ENCODE measurements at places on chromosomes 5 and 9.

DNA sequence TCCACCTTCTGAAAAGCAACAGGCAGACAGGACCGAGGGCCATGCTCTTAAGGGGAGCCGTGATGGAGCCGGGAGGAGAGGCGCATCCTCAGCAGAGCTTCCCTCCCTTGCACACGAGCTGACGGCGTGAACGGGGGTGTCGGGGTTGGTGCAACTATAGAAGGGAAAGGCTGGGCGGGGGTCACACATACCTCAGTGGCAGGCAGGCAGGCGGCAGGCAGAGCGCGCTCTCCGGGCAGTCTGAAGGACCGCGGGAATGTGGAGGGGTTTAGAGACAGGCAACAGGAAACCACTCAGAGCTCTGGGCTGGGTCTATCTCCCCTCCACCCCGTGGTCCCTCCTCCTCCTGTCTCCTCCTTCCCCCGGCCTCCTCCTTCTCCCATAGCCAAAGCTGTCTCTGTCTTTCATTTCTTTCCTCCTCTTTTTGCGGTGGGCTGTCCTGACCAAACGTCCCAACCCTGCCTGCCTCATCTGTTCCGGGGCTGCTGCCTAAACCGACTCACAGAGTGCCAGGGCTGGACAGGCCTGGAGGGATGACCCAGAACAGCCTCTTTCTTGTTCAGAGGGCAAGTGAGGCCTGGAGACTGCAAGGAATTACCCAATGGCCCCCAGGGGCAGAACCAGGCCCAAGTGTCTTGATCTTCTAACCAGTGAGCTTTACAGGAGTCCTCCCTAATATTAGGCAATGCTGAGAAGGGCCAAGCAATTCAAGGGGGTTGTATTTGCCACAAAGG lies at the start of gene SPARC:
TSS of gene SPARC (minus strand) at position 242 of the 734 bp plus-strand sequence. CDS start 10,727 bp downstream, outside the sequence.
- DNase-seq = no peak

DNA sequence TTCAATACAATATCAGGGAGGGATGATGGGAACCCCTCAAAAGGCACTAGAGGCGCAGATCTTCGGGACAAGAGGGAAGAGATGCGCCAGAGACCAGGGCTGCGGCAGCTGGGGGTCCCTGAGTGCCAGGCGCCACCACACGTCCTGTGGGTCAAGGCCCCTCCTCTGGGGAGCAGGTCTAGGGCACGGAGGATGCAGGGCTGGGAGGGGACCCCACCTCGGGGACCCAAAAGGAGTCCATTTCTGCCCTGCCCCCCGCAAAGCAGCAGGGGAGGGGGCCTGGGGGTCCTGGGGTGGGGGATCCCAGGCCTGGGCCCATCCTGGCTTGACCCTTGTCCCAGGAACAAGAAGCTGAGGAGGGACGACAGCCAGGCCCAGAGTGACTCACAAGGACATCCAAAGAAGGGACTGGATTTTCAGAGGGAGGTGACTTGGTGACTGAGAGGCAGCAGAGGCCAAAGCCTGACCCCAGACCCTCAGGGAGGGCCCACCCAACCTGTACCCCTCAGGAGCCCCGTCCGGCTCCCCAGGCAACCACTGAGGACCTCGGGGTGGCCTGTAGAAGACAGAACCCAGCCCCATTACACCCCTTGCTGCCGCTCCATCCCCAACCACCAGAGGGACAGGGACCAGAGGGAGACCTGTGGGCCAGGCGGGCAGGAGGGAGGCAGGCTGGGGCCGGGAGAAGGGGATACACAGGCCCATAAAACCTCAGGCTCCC lies 54.2 kb downstream of the LRSAM1 start:
- DNase-seq = peak; percentile 16

DNA sequence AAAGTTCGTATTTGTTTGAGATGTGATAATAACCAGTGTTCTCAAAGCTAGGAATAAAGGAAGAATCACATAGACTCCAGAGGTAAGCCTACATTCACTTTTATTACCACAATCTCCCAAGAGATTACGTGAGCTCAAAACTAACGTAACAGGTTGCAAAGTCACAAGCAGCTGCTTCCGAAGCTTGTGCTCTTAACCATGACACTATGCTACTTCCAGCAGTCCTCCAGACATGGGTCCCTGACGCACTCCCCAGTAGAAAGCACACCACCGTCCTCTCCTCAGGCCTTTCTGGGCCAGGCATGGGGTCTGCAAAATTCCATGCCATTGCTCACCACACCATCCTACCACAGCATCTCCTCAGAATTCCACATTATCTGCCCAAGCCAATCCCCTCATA lies 84.6 kb downstream of the PAX5 start:
- no peak for DNase-seq

DNA sequence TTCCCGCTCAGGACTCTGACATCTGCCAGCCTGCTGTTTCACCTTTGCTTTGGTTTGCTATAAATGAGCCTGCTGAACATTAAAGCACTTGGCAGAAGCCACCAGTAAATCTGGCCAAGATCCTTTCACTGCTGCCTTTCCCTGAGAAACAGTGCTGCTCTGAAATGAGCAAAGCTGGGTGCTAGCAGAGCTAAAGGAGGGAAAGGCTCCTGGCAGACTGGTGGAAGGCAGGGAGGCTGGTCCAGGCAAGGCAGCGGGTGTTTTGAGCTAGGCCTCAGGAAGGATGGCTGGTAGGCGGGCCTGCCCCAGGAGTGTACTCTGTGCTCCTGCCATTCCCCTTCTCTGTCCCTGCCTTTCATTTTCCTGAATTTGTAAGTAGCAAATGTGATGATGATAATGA lies 52.5 kb upstream of the PTGS1 start:
- no peak for DNase-seq

GRCh38 chr9:97848480-97849237 lies 4.4 kb upstream of the FOXE1 start:
- DNase-seq = peak; percentile 32

- no peak for DNase-seq
Observed at GRCh38 chr5:130043834-130044233, 139.6 kb downstream of the CHSY3 start.

GRCh38 chr9:75146229-75146628 lies 57.9 kb downstream of the OSTF1 start:
- no peak for DNase-seq

DNA sequence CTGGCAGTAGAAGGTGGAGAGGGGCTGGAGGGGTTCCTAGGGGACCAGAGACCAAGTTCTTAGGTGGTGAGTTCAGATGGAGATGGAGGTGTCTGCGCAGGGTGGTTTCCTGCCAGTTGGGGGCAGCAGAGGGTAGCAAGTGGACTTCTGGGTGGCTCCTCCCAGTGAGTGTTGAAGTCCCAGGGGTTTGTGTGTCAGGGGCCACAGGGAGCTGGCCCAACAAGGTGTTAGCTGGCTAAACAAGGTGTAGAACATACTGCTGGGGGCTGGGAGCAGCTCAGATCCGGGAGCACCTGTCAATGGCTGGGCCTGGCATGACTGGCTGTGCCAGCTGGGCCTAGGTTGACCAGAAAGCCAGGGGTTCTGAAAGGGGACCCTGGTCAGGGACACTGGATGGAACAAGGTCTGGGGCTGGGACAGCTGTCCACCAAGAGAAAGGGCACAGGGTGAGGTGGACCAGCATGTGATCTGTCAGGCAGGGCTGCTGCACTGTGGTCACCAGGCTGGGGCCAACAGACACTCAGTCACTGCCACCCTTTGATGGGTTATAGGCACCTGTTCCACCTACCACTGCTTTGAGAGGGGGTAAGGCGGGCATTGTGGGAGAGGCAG lies 35.6 kb downstream of the DAB2IP start:
- peak; percentile 57 for DNase-seq

GRCh38 chr5:21685522-21685921 lies 1167.6 kb downstream of the CDH12 start:
- DNase-seq = no peak

- peak; percentile 41 for DNase-seq
Observed at GRCh38 chr5:56814361-56814962, 887 bp upstream of the MAP3K1 start.

DNA sequence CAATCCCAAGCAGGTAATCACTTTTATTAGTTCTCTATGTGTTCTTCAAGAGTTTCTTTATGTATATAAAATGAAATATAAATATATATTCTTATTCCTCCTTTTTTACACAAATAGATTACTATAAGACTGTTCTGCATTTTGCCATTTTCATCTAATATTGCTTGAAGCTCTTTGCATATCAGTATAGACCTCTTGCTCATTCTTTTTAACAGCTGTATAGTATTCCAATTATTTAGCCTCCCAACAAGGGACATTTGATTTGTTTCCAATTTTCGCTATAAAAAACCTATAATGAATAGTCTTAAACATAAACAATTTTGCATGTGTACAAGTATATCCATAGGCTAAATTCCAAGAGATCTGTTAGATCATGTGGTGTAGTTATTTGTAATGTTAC lies 25.2 kb downstream of the CETN3 start:
- DNase-seq = no peak

DNA sequence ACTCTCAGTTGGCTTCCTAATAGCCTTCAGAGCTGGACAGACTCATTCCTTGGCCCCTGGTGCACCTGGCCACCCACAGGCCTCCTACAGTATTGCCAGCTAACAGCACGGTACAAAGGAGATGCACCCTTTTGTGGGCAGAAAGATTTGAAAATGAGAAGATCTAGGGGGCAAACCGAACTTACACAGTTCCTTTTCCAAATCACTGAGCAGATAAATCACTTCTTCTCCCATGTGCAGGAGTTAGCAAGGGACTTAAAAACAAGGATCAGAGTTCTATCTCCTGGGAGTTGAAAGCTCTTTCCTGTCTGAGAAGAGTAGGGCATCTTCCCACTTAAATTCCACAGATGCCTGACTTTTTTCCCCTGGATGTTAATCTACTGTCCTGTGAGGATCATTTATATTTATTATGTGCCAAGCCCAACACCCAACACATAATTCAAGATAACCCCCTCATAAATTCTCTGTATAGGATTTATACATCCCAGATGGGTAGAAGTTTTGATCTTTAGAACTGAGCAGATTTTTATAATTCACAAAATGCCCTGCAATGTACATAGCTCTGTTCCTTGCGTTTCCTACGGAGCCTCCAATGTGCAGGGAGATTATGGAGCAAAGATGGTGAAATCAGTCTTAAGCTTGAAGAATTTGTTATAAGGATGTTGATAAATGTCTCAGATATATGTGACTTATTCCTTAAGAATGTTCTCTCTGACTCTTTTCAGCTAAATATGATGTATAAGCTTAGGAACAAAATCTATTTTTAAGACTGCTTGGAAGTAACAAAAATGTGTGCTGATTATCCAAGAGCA lies 207.2 kb upstream of the DAPK1 start:
- no peak for DNase-seq
